AG08395 (cell line): ENCODE measurements at places on chromosomes 1 and 21.

DNA sequence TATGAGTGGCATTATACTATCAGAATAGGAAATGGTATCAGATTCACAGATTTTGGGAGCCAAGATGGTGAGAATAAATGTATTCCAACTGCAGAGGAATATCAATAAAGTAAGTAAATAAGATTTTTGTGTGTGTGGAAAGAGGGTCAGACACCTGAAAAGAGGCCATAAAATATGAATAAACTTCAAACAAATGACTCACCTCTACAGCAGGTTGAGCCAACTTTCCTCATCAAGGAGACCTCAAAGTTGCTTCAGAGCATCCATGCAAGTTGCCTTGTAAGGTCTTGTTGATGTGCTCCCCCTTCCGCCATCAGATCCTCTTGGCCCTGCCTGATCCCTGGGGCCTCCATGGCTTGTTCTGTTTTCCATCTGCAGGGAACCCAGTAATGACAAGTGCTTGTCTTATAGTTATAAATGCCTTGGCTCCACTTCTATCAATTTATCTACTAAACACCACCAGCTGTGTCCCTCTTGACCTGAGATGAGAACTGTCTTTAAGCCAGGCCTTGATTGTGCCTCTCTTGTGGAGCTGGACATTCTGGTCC, 775.6 kb downstream of the LTN1 start:
- DNase-seq, result no peak

DNA sequence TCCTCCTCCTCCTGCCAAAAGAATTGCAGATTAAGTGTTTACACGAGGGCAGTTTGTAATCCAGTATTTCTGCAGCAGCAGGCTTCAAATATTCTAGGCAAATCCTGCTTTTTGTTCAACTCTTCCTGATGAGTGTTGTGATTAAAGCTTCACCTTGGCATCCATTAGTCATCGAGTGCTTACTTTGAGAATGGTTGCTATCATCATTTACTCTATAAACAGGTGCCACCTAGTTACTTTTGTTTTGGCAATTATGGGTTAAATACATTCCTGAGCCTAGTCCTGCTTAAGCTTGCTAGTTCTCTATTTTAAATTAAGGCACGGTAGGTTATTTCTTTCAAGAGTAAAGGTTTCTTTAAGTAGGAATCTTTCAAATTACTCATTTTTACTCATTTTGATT, 20.3 kb downstream of the PDC start:
- no peak for DNase-seq

DNA sequence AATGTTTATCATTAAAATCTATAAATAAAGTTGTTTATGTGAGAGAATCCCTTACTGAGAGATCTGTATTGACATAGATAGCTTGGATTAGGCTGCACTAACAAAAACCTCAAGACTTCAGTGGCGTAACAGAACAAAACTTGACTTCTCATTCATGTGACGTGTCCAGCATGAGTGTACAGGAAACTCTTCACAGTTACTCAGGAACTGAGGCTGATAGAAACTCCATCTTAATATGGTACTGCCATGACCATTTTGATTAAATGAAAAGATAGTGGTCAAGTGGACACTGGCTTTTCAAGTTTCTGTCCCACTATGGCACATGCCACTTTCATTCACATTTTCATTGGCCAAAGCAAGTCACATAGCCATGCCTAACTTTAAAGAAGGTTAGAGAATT, 3.7 kb downstream of the ST3GAL3 start:
- DNase-seq, result peak; percentile 58

GRCh38 chr21:16330082-16330907, 600.5 kb downstream of the USP25 start:
- DNase-seq, result peak; percentile 41

DNA sequence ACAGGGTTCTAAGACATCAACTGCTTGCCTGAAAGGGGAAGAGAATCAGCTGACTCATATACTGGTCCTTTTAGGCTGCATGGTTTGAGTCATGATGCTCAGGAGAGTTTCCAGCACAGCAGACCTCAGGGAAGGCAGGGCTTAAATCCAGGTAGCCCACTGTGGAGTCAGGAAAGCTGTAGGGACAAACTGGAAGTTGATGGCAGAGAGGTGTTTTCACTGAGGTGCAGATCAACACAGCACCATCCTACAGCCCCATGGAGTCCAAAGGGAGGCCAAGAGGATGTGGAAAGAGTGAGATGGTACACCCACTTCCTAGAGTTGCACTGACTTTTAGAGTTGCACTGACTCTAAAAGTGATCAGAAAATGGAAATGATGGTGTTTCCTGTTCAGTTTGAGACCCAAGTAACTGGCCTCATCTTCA, 252.4 kb upstream of the DUSP10 start:
- peak; percentile 43 for DNase-seq

GRCh38 chr1:50329332-50329932, 93.8 kb downstream of the DMRTA2 start:
- no peak for DNase-seq

- no peak for DNase-seq
Measured at GRCh38 chr1:227490478-227490877, 72.9 kb upstream of the ZNF678 start.

GRCh38 chr1:98034505-98034904, 113.7 kb upstream of the DPYD start:
- peak; percentile 23 for DNase-seq

- DNase-seq, result no peak
Measured at GRCh38 chr1:82090104-82090503, 289.4 kb downstream of the ADGRL2 start.

DNA sequence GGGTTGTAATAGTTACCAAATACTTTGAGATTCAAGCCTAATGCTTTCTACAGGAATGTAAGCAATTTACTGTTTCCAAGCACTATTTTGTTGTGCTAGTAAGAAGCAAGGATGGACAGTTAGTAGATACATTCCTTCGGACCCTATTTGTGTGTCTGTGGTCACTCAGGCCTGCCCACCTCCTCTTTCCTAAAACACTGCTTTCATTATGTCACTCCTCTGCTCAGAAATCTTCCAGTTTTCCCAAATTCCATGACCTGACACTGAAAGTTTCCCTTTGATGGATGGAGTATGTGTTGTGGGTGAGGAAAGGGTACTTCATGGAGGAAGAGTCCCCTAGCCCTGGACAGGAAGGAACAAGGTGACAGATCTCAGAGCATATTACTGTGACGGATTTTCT, 141.1 kb downstream of the DISP1 start:
- no peak for DNase-seq

- DNase-seq, result peak; percentile 52
Measured at GRCh38 chr1:212618466-212619210, 10.1 kb downstream of the ATF3 start.

- DNase-seq, result peak; percentile 71
Measured at GRCh38 chr1:28370239-28371009, 884 bp downstream of the PHACTR4 start.

GRCh38 chr1:161012420-161012819, 8.5 kb downstream of the F11R start:
- DNase-seq, result no peak

GRCh38 chr1:240189386-240189989, 97.8 kb downstream of the FMN2 start:
- peak; percentile 45 for DNase-seq

GRCh38 chr21:26593800-26594199, 20.7 kb upstream of the CYYR1 start:
- DNase-seq, result no peak

- no peak for DNase-seq
Measured at GRCh38 chr1:178461104-178461503, 35.7 kb downstream of the CLEC20A start.

DNA sequence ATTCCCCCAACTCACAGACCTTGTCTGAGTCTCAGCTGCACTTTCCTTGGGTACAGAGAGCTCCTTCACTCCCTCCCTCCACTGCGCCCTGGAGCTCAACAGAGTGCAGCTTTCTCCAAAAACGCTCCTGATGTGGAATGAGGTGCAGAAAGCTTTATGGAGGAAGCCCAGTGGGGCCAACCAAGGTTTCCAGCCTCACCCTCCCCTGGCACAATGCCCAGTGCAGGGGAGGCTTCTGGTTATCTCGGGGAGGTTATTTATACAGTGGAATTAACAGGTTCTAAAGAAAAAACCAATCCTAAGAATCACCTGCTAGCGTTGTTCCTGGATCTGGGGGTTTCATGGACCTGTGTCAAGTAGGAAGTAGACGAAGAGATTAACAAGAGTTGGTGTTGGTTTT, at the start of gene ITLN1:
TSS of gene ITLN1 (minus strand) at position 139 of the 400 bp plus-strand sequence. CDS start 303 bp downstream, outside the sequence.
- no peak for DNase-seq

DNA sequence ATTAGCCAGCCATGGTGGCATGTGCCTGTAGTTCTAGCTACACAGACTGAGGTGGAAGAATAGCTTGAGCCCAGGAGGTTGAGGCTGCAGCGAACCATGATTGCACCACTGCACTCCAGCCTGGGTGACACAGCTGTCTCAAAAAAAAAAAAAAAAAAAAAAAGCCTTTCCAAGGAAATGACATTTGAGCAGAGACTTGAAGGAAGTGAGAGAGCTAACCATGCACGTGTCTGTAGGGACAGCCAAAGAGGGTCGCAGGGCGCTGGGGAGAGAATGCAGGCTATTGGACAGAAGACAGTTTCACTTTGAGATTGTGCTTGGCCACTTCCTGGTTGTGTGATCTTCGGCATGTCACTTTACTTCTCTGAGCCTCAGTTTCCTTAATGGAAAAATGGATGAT, 6.8 kb downstream of the HCRTR1 start:
- DNase-seq, result no peak

GRCh38 chr1:218983433-218983832, 190.2 kb upstream of the LYPLAL1 start:
- DNase-seq, result no peak

- no peak for DNase-seq
Measured at GRCh38 chr21:43266534-43266933, 97.7 kb downstream of the CRYAA start.

- DNase-seq, result peak; percentile 36
Measured at GRCh38 chr1:98963064-98963758, 41.5 kb downstream of the PLPPR5 start.

GRCh38 chr1:54615531-54616279, 7.6 kb downstream of the FAM151A start:
- DNase-seq, result no peak

DNA sequence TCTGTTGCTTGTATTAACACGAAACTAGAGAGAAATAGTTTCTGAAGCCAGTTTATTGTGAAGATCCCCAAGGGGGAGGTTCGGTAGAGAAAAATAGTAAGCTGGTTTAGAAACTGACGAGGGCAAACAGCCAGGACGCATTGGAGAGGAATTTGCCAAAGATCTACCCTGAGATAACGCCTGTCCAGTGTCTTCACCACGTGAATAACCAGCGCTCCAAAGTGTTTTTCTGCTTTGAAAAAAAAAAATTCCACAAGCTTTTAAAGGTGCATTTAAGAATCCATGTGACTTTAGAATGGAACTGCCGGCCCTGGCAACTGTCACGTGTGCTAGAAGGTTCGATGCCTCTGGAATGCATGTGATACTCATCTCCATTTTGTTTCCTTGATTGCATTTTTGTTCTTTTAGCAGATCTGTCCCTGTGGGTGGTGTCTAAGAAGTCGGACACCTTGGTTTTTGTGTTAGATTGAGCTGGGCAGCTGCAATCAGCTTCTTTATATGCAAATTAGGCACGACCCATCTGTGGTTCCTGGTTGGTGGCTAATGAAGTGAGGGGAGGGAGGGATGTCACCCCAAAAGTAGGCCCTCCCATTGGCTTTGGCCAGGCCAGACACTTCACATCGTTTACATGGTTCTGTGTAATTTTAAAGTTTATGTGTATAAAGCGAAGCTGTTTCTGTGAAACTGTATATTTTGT, 1.3 kb upstream of the THAP3 start:
- no peak for DNase-seq

DNA sequence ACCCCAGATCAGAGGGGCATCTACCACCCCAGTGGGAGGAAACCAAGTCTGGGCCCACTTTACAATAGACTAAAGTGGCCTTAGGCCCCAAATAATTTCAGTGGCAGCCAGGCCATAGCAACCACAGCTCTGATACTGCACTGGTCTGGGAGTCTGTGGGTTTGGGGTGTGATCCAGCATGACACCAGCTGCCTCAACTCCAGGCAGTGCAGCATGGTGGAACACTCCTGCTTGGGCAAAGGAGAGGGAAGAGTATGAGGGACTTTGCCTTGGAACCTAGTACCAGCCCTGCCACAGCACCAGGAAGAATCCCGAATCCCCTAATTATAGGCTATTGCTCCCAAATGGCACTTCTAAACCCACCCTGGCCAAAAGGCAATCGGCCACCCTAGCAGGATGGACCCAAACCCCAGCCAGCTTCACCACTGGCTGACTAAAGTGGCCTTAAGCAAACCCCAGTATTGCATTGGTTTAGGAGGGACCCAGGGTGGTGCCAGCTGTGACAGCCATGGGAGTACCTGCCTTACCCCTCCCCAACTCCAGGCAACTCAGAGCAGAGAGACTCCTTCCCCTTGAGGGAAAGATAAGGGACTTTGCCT, 47.1 kb downstream of the PACC1 start:
- no peak for DNase-seq

DNA sequence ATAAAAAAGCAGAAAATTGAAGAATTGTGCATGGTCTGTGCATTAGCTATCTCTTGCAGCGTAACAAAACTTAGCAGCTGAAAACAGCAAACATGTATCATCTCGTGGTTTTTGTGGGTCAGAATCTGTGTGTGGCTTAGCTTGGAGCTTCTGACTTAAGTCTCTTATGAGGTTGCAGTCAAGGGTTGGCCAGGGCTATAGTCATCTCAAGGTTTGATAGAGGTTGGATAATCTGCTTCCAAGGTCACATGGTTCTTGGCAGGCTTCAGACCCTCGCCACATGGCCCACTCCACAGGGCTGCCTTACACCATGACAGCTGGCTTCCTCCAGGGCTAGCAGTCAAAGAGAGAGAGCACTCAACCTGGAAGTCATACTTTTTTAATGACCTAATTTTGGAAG, 35.9 kb downstream of the CNST start:
- peak; percentile 18 for DNase-seq

- no peak for DNase-seq
Measured at GRCh38 chr1:71899881-71900280, 382.5 kb downstream of the NEGR1 start.

- no peak for DNase-seq
Measured at GRCh38 chr1:30981172-30981571, 72.6 kb upstream of the SDC3 start.

DNA sequence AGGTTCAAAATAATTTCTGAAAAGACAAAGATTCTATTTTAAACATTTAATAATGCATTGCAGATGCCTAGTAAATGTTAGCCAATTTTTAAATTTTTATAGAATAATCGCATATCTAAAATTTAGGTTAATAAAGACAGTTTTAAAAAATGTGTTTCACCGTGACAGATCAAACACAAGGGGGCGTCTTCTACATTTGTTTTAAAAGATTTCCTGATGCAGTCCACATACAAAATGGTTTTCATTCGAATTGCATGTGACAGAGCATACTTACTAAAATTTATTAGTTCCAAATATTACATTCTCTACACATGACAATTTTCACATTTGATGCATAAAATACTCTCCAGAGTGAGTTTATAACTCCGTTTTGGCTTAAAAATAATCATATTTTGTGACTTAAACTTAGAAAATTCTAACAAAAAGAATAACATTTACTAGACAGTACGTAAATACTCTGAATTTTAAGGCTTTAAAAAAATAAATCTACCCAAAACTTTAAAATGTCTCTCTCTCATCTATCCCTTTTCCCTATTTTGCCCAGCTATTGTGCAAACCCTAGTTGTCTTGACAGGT, 75.5 kb downstream of the ADAMTS1 start:
- peak; percentile 42 for DNase-seq

- peak; percentile 59 for DNase-seq
Measured at GRCh38 chr1:221839782-221840395, 98.0 kb upstream of the DUSP10 start.
